ENCODE measurements at places on chromosomes 7 and 10.

DNA sequence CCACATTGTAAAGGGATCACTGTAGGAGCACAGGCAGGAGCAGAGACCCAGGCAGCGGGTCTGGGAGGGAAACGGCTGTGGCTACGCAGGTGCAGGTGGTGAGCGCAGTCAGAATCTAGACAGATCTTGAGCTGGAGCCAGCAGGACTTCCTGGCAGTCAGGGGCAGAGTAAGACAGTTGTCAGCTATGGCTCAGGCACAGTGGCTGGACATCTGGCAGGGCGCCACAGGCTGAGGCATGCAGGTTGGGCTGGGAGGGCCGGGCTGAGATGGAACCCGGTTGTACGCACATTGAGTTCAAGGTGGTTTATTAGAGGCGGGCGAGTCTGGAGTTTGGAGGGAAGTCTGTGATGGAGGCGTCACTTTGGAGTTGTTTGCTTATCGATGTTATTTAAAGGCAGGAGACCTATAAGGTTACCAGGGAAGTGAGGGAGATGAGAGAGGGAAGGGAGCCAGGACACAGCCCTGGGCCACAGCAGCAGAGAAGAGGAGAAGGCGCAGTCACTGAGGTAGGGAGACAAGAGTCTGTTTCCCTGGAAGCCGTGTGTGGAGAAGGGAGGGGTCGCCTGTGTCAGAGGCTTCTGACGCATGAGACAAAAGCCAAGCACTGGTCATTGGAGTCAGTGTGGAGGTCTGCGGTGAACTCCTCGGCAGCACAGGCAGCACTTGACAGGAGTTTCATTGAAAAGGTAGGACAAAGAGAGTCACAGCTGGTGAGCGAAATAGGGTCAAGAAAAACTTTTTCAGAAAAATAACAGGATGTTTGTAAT lies 73.8 kb downstream of the LANCL2 start:
- no peak for DNase-seq

DNA sequence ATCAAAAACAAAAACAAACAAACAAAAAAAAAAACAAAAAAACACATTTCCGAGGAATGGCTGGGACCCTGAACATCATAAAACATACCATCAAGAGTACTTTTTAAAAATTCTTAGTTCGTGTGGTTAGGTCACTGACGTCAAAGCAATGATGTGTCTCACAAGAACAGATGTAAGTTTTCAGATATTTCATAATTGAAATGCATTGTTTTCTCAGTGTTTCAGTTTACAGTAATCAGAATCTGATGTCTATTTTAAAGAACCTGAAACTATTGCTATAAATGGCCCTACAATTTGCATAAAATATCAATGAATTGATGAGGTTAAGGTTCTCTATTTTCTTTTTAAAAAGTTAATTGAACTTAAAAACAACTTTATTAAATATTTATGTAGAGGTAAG lies 103.7 kb upstream of the HGF start:
- DNase-seq, result no peak

GRCh38 chr7:79653136-79653631 lies 199.7 kb upstream of the MAGI2 start:
- no peak for DNase-seq

GRCh38 chr7:95304990-95305389 lies 19.3 kb downstream of the PON1 start:
- DNase-seq, result no peak

DNA sequence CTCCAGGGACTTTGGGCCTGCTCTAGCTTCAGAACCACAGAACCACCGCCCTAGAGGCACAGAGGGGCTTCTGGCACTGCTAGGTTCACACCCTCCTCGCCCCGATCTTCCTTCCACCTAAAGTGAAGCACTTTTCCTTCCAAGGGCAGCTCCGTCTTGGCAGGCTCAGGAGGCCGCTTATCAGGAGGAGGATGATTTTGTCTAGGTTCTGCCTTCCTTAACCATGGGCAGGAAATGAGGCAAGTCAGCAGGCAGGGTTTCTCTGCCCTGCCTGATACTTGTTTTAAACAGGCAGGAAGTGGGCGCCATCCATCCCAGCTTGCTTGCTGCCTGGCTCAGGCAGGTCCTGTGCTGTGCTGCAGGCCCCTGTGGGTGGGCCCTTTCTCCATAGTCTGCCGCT lies 8.3 kb upstream of the ATP6V0E2 start:
- no peak for DNase-seq

Data from inflammatory macrophage (primary cell).